ENCODE measurements at places on chromosomes 4 and X. TPM values are rescaled to one million over a fixed set of nuclear protein-coding genes. Genes with fewer than 3 reads are reported as not detected.

The FAM53A gene
- 3.2 TPM for total RNA-seq

The BLTP1 gene
- total RNA-seq, result 30.4 TPM

The PAGE5 gene
- total RNA-seq, result not detected

The HSD17B13 gene
- not detected for total RNA-seq

The GNL3L gene
- 43.7 TPM for total RNA-seq

The IL15 gene
- total RNA-seq, result 2.9 TPM

DNA sequence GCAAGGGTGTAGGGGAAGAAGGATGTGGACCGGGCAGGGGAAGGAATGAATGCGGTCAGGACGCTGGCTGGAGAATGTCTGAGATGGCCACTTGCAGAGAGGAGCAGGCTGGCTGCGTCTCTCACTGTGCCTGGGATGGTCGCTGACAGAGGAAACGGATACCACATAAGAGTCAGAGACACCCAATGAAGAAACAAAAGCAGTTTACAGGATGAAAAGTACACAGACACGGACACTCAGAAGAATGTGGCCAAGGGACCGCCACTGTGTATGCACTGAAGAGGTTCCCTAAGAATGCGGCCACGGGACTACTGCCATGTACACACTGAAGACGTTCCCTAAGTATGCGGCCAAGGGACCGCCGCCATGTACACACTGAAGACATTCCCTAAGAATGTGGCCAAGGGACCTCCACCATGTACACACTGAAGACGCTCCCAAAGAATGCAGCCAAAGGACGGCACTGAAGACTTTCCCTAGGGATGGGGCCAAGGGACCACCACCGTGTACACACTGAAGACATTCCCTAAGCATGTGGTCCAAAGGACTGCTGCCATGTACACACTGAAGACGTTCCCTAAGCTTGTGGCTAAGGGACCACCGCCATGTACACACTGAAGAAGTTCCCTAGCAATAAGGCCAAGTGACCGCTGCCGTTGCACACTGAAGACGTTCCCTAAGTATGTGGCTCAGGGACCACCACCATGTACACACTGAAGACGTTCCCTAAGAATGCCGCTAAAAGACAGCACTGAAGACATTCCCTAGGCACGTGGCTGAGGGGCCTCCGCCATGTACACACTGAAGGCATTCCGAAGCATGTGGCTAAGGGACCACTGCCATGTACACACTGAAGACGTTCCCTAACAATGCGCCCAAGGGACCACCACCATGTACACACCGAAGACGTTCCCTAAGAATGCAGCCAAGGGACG is 32.2 kb downstream of the DHRSX start:
- DNase-seq, result no peak

- no peak for DNase-seq
These were observed 60.8 kb upstream of the TMEM33 start for GRCh38 chr4:41874398-41874797.

GRCh38 chr4:2722033-2722432 is 34.1 kb downstream of the TNIP2 start:
- no peak for DNase-seq

- DNase-seq, result no peak
These were observed 360.6 kb downstream of the FSTL5 start for GRCh38 chr4:161803171-161803570.

DNA sequence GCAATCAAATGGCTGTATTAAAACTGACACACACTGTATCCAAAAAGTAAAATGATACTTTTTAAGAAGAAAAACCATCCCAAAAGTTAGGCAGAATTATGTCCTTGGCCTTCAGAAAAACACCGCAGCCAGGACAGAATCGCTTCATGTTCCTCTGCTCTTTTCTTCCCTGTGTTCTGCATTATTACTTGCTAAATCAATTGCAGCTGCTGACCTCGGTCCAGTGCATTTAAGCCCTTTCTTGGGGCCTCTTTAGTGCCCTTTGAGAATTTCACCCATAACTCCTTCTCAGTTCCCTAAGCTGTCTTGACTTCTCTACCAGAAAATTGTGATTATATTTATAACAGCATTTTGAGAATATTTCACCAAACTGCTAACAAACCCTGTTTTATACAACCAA is 696.9 kb downstream of the PCDH7 start:
- DNase-seq, result no peak

- DNase-seq, result no peak
These were observed 105.1 kb upstream of the SMIM31 start for GRCh38 chr4:164648849-164649212.

- DNase-seq, result peak; percentile 74
These were observed 19.3 kb upstream of the ING2 start for GRCh38 chr4:183485411-183486160.

DNA sequence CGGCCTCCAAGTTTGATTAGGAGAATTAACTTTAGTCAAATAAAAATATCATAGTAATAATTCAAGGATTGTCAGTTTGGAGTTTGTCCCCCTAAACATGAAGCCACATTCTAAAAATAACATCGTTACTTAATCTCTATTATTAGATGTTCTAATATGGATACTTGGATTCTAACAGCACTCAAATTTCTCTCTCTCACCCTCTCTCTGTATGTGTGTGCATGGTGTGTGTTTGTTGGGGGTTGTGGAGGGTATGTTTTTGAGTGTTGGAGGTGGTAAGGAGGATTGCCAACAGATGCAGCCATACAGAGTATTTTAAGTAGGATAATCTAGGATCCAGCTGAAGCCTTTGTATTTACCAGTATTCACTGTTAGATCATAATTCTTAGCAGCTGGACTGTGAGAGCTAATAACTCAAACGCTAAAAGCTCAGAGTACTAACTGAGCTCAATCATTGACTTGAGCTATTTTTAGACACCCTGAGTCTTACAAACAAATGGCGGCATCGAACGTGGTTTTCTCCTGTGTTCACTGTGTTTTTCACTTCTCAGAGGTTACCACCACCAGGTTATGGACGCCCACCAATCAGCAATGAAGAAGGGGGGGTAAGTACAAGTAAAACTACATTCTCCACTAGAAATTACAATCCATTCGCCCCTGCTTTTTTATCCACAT is 8.8 kb downstream of the ENAM start:
- DNase-seq, result no peak

DNA sequence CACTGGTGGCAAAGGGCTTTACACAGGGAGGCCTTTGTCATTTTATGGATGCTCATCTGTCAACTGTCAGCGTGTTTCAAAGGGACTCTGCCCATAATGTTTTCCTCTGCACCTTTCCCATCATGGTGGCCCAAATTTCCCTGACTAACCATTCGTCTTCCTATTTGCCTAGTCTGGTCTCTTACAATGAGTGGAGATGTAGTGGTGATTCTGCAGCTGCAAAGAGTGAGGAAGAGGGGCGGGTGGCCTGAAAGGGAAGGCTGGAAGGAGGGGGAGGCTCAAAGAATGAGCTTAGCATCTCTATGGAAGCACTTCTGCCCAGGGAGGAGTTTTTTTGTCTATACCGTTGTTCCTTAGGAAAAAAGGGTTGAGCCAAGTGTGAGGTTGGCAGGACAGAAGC is 447.5 kb downstream of the NKX6-1 start:
- no peak for DNase-seq

GRCh38 chrX:34381241-34381640 is 249.1 kb upstream of the FAM47A start:
- DNase-seq, result peak; percentile 61

GRCh38 chr4:185955826-185956543 is 113.0 kb upstream of the TLR3 start:
- no peak for DNase-seq

DNA sequence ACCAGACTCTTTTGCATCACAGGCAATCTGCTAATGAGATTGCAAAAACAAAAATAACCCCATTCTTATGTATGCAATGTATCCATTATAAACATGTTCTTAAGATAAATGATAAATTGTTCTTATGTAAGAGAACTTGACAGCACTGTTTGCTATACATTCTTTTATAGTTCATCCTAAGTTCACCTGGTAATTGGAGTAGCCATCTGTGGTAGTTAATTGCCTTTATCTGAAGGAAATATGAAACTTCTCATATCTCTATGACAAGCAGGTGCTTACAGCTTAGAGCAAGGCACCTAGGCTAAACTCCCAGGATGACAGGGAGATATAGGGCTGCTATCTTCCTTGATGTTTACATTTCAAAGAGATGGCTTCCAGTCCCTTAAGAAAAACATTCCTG is 21.3 kb upstream of the CLCN5 start:
- DNase-seq, result no peak

DNA sequence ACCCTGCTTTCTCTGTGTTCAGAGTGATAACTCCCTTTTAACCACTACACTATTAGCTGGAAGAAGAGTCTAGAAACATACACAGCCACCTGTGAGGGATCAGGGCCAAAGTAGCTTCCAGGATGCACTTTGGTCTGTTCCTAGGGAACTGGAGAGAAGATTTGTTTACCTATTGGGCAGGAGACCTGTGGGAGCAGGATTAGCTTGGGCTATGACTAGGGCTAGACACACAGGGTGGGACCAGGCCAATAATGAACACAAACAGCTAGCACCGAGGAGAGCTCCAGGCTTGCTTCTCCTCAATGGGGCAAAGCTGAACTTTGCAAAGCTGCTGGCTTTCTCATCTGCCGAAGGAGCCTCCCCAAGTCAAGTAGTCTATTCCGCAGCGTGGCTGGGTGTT is 24.4 kb upstream of the MAP7D3 start:
- DNase-seq, result no peak

DNA sequence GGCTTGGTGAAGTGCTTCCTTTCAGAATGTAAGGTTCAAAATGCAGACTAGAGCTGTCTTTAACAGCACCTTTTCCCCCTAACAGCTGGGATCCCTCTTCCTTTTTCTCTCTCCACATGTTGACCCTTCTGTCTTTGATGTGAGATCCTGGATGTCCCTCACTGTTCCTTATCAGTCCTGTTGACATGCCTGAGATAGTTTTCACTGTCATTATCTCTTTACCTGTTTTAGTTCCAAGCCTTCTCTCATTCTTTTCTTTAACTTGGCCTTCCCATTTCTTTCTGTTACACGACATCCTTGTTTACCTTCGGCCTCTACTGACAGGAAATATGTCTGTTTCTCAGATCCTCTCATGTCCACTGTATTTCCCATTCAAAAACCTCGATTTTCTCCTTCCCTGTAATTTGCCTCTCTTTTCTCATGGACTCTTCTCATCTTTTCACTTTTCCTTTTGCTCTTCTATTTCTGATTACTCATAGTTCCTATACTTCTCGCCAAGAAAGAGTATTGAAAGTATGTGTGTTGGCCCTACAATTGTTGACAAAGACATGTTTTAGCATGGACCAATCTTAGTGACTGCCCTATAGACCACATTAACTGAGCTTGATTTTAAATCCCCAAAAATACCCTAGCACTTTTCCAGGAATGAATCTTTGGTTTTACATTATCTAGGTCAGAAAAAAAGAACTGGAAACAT is 1.2 kb upstream of the SOWAHB start:
- no peak for DNase-seq

DNA sequence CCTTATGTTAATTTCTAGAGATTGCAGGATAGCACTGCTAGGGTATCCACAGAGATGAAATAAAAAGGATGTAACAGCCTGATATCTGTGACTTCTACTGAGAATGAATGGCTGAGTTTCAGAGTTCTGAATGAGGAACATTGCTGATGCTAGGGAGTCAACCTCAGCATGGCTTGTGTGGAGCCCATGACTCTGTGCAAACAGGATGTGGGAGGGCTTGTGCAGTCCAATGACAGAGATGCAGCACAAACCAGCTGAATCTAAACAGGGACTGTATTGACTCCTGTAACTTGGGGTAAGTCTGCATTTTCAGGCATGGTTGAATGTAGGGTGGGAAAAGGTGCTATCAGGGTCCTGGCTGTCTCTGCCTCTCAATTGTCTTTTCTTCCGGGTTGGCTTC is 5.3 kb upstream of the RASL11B start:
- no peak for DNase-seq

DNA sequence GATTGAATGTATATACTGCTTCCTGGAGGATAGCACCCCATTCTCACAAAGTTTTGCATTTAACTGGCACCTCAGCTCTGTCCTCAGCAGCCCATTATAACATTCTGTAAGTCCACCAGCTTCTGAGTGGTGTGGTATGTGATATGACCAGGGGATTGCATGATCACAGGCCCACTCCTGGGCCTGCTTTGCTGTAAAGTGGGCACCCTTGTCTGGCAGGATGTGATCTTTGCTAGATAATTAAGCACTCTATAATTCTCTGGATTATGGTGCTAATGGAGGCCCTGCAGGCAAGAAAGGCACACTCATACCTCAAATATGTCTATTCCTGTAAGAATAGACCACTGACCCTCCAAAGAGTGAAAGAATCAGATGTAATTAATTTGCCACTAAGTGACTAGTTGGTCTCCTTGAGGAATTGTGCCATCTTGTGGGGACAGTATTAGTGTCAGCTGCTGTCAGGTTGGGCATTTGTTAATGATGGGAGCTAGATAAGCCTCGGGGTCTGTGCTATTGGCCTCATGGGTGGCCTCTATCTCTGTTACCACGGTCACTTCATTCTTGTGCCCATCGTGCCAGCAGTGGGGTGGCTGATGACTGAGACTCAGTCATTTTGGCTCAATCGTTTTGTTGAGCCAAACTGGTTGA is 2.2 kb upstream of the CFI start:
- DNase-seq, result peak; percentile 46

GRCh38 chrX:43840265-43840664 is 42.0 kb downstream of the MAOB start:
- DNase-seq, result no peak

DNA sequence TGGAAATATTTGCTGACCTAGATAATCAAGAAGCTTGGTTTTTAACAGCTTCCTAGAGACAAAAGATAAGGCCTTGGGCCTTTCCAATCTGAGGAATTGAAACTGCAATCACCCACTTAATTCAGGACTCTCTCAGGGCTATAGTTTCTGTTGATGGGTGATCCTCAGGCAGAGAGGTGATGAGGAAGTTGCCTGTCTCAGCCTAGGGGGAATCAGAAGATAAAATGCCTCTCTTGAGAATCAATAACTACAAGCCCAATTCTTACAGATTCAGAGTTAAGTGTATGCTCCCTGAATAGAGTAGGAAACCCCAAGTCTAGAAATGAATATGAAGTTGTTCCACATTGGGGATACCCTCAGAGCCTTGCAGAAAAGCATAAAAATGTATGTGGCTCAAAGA is 45.5 kb downstream of the NFKB1 start:
- no peak for DNase-seq

GRCh38 chrX:24494647-24495075 is 29.6 kb downstream of the PDK3 start:
- peak; percentile 61 for DNase-seq

- DNase-seq, result no peak
These were observed 629.4 kb upstream of the FRG1 start for GRCh38 chr4:189311251-189311650.

GRCh38 chr4:79588679-79589078 is 180.7 kb upstream of the GK2 start:
- DNase-seq, result no peak

GRCh38 chr4:123588631-123589241 is 192.1 kb downstream of the SPRY1 start:
- peak; percentile 9 for DNase-seq

- no peak for DNase-seq
These were observed 37.7 kb downstream of the NSG1 start for GRCh38 chr4:4424499-4425115.

GRCh38 chrX:23945206-23945605 is 37.4 kb downstream of the CXorf58 start:
- DNase-seq, result no peak
